ENCODE measurements at places on chromosomes 13 and 19.
A peak's percentile ranks its signal among the peaks of the same experiment; 100 is the strongest.

GRCh38 chr13:52359534-52359933 lies 46.4 kb downstream of the THSD1 start:
- no peak for DNase-seq

DNA sequence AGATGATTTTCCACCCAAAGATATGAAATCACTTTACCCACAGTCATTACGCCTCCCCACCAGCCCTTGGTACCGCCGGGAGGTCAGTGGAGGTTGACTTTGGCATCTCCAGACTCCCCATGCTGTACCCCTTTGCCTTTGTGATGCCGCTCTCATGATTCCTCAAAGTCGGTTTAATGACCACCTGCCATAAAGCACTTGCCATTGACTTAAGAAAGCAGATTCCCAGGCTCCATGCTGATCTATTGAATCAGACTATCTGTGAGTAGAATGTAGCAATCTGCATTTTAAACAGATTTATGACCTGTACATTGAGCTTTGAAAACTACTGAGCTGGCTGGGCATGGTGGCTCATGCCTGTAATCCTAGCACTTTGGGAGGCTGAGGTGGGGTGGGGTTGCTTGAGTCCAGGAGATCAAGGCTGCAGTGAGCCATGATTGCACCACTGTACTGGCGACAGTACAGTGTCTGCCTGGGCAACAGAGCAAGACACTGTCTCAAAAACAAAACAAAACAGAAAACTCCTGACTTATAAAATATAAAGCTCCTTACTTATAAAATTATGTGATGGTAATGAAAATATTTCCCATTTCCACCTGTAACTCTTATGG lies 235.2 kb downstream of the KLF5 start:
- DNase-seq: no peak

DNA sequence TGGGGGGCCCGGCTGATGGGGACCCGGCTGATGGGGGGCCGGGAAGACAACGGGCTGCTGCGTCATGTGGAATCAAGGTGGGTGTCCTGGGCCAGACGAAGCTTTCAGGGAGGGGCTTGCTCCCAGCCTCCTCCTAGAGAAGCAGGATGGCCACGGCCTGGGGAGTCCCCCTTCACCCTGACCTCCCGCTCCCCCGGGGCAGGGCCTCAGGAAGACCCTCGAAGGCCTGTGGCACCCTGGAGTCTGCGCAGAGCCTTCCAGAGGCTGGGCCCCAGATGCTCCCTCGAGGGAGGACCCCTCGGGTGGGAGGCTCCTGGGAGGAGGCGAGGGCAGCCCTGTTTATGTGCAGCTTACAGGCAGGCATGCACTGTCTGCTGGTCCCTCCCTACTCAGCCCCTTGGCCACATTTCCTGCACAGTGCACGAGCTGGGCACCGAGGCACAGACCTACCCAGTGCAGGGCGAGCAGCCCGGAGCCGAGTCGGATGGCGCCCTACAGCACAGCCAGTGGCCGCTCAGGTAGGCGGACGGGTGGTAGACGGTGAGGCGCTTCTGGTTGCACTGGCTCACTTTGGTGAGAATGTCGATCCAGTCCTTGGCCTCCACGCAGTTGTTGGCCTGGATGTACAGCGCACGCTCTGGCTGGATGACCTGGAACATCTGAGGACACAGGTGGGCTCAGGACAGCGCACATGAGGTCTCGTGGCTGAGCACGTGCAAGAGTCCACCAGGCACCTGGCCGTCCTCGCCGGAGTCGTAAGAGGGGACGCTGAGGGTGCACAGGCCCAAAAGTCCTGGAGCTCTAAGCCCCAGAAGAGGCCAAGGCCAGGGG lies 22.4 kb upstream of the C13orf46 start:
- no peak for DNase-seq

DNA sequence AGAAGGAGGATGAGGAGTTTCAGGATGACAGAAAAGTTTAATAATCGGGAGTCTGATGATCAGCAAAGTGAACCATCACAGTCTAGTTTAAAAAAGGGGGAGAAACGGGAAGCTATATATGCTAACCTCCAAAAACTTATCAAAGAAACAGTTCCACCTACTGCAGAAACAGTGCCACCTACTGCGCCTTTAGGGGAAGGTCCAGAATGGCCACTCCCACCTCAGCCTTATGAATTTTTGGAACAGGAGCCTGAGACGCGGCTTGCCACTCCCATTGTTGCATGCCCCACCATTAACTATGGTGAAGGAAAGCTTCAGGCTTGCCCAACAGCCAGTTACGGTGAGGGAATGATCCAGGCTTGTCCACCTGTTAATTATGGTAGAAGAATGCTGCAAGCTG lies 929.0 kb downstream of the SLITRK6 start:
- DNase-seq: no peak

- no peak for DNase-seq
These were observed 49.7 kb upstream of the EHD2 start for GRCh38 chr19:47663435-47663910.

DNA sequence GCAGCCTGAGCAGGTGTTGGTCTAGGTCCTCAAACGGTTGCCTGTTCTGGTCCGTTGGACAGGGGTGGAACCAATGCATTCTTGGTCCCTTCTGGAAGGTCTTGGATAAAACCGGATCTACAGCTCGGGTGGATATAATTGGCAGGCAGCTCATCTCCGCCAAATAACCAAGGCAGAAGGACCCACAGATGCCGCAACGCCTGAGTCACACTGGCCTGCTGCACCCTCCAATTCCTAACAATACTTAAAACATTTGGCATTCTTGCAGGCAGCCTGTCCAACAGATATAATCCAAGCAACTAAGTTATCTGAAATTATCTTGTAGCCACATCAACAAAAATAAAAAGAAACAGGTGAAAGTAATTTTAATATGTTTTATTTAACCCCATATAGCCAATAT lies 59.0 kb upstream of the FGF14 start:
- no peak for DNase-seq

GRCh38 chr13:84080748-84081530 lies 198.7 kb upstream of the SLITRK1 start:
- DNase-seq: no peak

GRCh38 chr13:42991898-42992763 lies at the start of gene EPSTI1:
Gene EPSTI1, minus strand, starts transcription at chr13:42992241. Its CDS starts 76 bp downstream, at chr13:42992165.
- peak; percentile 70 for DNase-seq

GRCh38 chr19:29978080-29978479 lies 36.0 kb downstream of the URI1 start:
- no peak for DNase-seq

DNA sequence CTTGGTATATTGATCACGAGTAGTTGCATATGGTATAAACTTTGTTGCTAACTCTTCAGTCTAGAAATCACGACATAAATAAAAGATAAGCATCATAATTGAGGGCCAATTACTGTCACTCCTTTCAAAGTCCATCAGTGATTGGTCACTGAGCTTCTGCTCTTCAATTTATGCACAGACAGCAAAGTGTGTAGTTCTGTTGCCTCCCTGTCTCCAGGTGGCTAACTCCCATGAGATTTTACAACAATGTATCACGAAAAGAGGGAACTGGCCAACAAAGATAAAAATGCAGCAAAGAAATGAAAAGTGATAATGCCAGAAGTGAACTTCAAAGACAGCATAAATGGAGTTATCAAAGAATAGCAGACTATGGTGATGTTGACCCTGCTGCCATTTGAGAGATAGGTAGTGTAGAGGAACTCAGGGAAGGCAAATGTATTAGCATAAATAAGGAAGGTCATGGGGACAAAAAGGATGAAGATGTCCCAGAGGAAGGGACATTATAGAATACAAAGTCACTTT lies 12.7 kb upstream of the TNFSF14 start:
- DNase-seq: no peak

GRCh38 chr13:44487989-44488388 lies 88.1 kb downstream of the TSC22D1 start:
- no peak for DNase-seq

DNA sequence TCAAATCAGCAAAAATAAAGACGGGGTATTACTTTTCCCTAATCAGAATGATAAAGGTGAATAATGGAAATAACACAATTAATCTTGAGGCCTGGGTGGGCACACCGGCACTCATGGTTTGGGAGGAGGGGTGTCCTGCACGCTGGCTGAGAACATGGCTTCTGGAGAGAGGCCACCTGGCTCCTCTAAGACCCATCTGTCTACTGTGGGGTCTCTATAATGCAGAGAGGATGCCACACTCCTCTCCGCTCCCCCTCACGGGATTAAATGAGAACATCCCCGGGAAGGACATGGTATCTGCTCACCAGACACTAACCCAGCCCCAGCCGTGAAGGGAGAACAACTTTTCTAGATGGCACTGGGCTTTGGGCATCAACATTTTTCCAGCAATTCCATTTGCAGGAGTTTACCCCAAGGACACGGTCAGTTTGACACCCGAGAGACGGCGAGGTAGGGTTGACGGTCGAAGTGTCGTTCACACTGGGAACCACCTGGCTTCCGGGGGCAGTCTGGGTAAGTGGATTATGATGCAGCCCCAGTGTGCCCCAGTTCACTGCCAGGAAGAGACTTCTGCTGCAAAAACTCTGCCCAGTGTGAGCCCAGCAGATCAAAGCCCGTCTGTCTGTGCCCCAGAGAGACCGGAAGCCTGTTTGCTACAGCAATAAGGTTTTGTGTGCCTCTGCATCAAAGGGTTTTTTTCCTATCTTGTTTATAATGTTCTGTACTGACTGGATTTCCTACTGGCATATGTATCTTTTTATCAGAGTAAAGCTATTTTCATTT lies 56.6 kb downstream of the CEBPG start:
- no peak for DNase-seq

GRCh38 chr19:48385461-48386087 lies 5.8 kb downstream of the KDELR1 start:
- DNase-seq: no peak

Measured in NCI-H526 (cell line).